Dermis blood vessel endothelial cell (primary cell): ENCODE measurements at places on chromosomes 7 and 10. TPM values are rescaled to one million over a fixed set of nuclear protein-coding genes. Genes with fewer than 3 reads are reported as not detected.

DNA sequence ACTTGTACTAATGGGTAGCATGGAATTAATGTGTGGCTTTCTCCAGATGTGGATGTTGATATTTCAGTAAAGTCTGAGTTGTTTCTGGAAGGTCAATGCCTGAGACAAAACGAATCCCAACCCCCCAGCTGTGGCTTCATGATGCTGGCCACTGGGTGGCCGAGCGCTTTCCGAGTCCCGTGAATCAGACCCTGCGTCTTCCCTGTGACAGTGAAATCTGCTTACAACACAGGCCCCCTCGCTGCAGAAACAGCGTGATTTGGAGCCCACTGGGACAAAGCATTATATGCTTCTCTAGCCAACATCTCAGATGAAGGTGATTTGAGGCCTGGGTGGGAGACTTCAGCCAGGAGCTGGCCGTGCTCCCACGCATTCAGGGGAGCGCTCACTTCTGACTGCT lies 124.7 kb downstream of the WDR37 start:
- DNase-seq, result no peak

DNA sequence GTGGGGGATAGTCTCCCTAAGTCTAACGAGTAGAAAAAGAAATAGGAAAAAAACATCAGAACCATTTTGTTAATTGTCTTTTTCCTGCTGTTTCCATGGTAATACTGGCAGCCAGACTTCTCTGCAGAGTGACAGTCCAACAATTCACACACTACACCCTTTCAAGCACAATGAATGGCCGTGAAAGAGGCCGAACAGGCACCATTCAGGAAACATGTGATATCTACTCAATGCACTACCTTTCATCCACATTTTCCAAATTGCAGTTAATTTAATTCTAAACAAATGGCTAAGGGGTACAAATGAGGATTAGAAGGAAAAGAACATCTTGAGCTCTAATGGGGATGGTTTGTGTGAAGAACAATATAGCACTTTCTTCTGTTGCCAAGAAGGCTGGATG lies 358.5 kb upstream of the ANKRD30A start:
- DNase-seq, result no peak

DNA sequence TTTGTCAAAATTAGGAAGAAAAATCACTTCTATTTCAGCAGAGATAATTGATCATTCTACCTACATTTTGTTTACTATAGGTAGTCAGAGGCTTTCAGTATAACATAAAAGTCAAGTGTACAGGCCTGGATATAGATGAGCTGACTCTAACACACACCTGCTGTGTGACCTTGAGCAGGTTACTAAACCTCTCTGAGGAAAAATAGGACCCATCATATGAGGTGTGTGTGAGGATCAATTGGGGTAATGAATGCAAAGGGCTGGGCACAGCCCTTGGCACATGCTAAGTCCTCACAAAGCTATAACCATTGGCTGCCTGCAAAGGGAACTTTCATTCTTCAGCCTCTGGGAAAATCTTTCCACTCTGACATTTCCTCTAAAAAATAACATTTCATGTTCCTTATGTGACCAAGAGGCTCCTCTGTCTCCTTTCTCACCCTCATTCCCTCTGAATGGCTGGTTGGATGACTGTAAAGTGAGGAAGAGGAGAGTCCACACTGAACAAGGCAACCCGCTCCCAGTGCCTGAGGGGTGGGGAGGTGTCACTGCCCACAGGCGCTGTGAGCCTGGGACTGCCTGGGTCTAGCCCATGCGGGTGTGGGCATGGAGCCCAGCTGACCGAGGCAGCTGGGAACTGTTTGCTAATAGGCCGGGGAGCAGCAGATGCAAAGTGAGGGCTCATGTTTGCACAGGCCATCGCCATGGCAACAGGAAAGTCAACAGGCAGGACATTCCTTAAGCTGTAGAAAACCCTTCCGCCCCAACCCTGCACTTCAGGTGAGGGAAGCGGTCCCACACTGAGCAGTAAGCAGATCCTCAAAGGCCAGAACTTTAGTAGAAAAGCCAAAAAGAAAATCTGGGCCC lies 36.8 kb downstream of the MYOF start:
- peak; percentile 99 for DNase-seq

DNA sequence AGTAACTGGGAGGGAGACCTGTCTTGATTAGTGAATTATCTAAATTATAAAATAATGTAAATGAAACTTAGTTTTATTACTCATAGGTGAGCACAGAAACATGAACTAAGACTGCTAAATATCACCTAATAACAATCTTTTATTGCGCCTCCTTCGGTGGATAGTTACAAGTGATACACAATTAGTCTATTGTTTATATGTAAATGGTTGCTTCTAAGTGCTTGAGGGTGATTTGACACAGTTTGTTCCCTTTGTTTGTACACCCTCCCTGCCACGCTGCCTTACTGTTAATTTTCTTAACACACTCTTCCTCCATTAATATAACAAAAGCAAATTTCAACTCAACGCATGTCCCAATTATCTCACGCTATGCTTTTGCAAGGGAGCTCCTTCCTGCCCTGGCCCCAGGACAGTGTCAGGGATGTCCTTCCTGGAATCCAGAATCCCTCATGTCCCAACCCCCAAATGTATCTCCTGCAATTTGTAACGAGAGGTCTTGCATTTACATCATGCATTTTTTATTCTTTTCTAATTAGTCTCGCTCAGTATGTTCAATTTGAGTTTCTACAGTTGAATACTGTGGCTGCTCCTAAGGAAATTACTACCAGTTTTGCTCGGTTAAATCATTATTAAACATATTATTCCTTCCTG lies 4.2 kb downstream of the NPSR1 start:
- DNase-seq, result no peak

DNA sequence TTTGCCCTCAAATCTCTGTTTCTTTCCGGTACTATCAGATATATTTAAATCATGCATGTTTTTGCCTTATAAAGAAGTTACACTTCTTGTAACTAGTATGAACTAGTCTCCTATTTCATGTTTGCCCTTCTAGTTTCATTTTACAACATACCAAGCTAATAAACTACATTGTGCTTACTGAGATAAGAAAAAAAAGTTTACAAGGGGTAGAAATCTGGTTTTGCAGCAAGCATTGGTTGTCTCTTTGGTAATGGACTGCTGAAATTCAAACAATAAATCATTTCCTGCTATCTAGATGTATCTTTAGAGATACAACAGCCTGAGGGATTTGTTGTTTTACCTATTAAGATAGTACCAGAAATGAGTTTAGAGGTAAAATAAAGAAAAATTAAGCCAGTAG lies 18.8 kb downstream of the PTTG1IP2 start:
- no peak for DNase-seq

DNA sequence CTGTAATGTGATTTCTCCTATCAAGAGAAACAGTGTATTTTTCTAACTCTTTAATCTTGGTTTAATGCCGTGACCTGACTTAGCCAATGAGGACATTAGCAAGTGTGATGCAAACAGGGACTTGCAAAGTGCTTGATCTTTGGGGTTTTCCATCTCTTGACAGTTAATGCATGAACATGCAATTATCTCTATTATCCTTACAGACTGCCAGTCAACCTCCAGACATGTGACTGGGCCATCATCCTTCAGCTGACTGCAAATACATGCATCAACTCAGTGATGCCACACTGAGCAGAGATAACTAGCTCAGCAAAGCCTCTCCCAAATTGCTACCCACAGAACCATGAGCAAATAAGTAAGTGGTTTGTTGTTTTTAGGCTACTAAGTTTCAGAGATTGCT lies 409.6 kb downstream of the GPAM start:
- no peak for DNase-seq

DNA sequence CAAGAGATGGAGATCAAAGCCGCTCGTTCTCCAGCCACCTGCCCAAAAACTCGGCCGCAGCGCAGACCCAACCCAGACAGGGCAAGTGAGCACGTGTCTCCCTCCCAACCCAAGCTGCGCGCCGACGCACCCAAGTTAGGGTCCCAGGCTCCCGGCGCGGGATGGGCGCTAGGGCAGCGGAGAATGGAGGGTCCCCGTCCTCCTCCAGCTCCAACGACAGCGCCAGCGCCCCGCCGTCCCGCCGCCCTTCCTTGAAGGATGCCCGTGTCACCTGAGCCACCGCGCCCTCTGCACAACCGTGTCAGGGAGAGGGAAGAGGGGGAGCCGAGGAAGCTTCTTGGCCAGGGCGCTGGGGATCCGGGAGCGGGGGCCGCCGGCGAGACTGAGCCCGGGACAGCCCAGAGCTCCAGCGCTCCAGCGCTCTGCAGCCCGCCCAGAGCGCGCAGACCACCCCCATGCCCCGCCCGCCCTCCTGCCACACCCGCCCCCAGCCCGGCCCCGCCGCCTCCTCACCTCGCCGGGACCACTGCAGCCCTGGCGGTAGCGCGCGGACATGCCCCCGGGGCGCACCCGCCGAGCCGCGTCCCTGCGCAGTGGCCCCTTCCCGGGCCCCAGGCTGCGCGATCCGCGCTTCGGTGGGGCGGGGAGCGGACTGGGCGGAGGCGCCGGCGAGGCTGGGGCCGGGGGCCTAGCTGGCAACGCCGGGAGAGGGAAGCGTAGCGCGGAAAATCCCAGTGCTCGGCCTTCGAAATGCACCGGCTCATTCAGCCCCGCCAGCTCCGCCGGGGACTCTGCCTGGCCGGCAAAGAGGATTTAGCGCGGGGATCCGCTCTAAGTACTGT lies at the start of gene SLC16A12:
Gene SLC16A12 (minus strand): TSS at position 424 of the 842 bp plus-strand sequence. CDS start 73,016 bp downstream, outside the sequence.
- peak; percentile 13 for DNase-seq

GRCh38 chr7:134660961-134661376 lies 14.3 kb downstream of the BPGM start:
- DNase-seq, result peak; percentile 55

- DNase-seq, result peak; percentile 59
These were observed 8.7 kb downstream of the ANKRD1 start for GRCh38 chr10:90912174-90912573.

DNA sequence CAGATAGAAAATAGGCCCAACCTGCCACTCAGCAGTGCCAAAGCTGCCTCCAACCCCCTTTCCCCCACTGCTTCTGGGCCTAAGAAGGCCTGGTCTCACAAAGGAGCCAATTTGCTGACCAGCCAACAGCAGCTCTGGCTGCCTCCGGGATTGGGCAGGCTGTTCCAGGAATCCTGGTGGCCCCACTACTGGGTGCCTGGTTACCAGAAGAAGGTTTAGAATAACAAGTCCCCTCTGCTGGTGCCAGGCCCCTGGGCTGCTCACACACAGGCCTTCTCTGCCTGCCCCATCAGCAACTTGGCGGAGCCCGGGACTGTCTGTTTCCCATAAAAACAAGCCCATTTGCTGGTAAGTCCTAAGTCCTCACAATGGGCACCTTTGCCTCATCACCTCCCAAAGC lies 1.2 kb downstream of the PHKG1 start:
- DNase-seq, result no peak

DNA sequence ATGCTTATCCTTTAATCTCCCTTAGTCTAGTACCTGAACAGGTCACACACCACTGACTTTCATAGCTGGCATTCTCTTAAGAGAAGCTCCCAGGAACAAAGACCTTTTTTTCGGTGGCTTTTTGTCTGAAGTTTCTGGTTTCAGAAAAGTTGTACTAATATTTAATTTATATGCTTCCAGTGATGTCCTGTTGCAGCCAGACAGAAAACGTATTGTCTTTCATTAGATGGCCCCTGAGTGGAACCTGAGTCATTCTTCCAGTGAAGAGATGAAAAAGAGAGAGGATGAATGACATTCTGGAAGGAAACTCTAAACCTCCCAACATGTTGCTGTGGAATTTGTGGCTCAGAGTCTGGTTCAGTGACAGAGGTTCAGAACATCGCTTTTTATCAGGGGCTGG lies 274.8 kb upstream of the TAC1 start:
- DNase-seq, result no peak

GRCh38 chr7:106062521-106062931 lies 49.6 kb downstream of the SYPL1 start:
- no peak for DNase-seq

GRCh38 chr10:32239769-32240168 lies 107.2 kb downstream of the EPC1 start:
- DNase-seq, result no peak

DNA sequence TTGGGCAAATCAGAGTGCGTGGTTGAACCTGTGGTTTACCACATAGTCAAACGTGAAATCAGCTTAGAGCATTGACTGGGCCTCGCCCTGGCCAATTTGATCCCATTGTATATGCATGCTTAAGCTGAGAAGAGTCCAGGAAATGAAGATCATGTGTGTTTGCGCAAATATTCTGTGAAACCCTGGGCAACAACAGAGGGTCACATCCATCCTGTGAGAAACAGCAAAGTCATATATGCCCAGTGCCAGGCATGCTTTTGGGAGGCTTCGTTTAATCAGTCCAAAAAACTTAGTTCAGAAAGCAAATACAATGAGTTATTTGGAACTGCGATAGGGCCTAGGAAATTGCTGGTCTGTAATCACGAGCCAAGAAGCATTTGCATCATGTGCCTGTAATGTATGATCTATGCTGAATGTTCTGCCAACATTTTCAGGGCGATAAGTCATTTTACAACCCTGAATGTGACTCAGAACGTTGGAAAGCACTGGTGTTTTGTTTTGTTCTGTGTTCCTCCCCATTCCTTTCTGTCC lies 412.1 kb upstream of the CELF2 start:
- DNase-seq, result no peak

GRCh38 chr10:80196950-80197315 lies 8.4 kb downstream of the ANXA11 start:
- DNase-seq, result no peak

GRCh38 chr10:43068471-43069210 lies 8.2 kb upstream of the RET start:
- DNase-seq, result no peak

DNA sequence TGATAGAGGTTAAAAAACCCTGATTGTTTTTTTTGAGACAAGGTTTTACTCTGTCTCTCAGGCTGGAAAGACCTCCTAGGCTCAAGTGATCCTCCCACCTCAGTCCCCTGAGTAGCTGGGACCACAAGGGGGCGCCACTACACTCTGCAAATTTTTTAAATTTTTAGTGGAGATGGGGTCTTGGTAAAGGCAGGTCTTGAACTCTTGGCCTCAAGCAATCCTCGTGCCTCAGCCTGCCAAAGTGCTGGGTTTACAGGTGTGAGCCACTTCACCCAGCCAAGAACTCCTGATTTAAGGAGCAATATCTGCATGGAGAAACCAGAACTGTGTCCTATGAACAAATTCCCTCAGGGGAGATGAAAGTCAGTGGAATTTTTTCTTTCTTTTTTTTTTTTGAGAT lies 7.3 kb upstream of the KLHDC10 start:
- DNase-seq, result peak; percentile 66

- DNase-seq, result no peak
These were observed 24.3 kb downstream of the CTTNBP2 start for GRCh38 chr7:117848941-117849340.

CYP2C19 gene
- total RNA-seq, result not detected in 2 replicates

FLNC gene
- 117 and 331 TPM in 2 replicates for total RNA-seq

CRYGN gene
- not detected in 2 replicates for total RNA-seq

TMEM196 gene
- total RNA-seq, result not detected in 2 replicates

ABCC2 gene
- 0.79 and 1.5 TPM in 2 replicates for total RNA-seq

CARD11 gene
- total RNA-seq, result 1.1 and 1.4 TPM in 2 replicates

CPA4 gene
- 0.17 and 0.74 TPM in 2 replicates for total RNA-seq

TFPI2 gene
- total RNA-seq, result 112 and 152 TPM in 2 replicates

METTL2B gene
- total RNA-seq, result 27.7 and 29.7 TPM in 2 replicates

CISD1 gene
- total RNA-seq, result 33.5 and 50.4 TPM in 2 replicates

NUTM2A gene
- 0.09 and 0.85 TPM in 2 replicates for total RNA-seq

GFRA1 gene
- 36.4 and 51.3 TPM in 2 replicates for total RNA-seq

CCNY gene
- 99.4 and 124 TPM in 2 replicates for total RNA-seq

SYT15 gene
- 0.51 and 1.5 TPM in 2 replicates for total RNA-seq
